ENCODE measurements at places on chromosomes 1 and 21. TPM values are rescaled to one million over a fixed set of nuclear protein-coding genes. Genes with fewer than 3 reads are reported as not detected.

Gene PDC
- not detected for total RNA-seq

Gene RNU1-2
- total RNA-seq: not detected

Gene ZNF593OS
- total RNA-seq: not detected

Gene LCE2B
- not detected for total RNA-seq

Gene FAM43B
- total RNA-seq: not detected

Gene OR2G6
- total RNA-seq: not detected

Gene SELL
- total RNA-seq: not detected

Gene SNRPE
- total RNA-seq: 176 TPM

Gene S100A7A
- not detected for total RNA-seq

Gene ERICH3
- not detected for total RNA-seq

Gene LCE3D
- total RNA-seq: not detected

Gene SHISAL2A
- total RNA-seq: not detected

DNA sequence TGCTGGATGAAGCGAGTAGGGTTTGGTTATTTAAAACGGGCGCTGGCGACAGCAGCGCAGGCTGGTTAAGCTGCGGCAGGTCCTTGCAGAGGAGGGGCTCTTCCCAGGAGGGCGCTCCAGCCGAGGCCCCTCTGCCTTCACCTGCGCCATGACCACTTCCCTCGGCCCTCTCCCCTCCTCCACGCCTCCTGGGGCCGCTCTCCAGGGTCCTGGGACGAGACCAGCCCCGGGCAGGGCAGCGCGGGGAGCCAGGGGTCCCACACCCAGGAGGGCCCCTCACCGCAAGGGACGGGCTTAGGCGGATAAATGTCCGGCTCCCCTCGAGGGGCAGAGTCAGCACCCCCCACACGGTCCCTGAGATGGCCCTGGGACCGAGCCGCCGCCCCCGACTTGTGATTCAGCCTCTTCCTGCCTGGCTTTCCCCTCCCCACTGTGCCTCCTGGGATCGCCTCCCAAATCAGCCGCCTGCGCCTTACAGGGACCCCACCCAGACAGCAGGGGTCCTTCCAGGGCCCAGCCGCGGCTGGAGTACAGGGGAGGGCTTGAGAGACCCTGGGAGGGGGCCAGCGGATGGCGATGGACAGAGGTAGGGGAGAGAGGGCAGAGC lies 380.7 kb downstream of the MATN1 start:
- no peak for DNase-seq

DNA sequence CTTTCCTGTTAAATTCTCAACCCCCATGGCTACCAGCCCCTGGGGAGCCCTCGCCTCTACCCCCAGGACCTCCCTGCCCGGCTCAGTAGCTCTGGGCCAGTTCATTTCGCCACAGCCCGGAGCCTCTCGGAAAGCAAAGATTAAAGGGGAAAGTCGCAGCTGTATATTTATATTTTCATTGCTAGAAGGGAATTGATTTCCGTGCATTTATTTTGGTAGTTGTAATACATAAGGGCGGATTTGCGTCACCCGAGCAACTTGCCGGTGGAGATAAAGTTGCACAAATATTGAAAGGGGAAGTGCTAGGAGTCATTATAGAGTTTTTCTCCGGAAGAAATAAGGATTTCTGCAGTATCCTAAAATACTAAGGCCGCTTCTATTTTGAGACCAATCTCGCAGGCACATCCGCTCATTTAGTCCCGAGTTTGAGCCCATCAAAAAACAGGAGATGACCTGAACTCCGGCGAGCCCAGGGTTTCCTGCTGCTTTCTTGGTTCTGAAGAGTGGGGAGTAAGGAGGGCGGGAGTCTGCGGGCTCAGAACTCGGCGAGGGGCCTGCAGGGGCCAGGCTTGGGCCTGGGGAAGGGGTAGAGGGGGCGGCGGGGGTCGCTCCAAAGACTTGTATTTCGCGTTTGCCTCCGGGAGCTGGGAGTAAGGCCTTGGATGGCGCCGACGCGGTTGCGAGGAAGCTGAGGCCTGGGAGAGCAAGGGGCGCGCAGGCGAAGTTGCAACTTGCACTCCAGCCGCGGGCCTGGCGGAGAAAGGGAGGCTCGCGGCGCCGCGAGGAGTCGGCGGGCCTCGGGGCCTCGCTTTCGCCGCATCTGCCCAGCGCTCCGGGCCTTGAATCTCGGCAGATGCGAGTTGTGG lies 2.5 kb upstream of the HLX start:
- DNase-seq: no peak

GRCh38 chr1:166128195-166128594 lies 38.6 kb downstream of the FAM78B start:
- DNase-seq: no peak

- no peak for DNase-seq
Observed at GRCh38 chr1:228919914-228920313, 184.6 kb downstream of the RHOU start.

GRCh38 chr1:16296643-16297042 lies 55.6 kb downstream of the FBXO42 start:
- DNase-seq: no peak

GRCh38 chr1:172465617-172466016 lies 21.7 kb upstream of the PIGC start:
- DNase-seq: no peak

DNA sequence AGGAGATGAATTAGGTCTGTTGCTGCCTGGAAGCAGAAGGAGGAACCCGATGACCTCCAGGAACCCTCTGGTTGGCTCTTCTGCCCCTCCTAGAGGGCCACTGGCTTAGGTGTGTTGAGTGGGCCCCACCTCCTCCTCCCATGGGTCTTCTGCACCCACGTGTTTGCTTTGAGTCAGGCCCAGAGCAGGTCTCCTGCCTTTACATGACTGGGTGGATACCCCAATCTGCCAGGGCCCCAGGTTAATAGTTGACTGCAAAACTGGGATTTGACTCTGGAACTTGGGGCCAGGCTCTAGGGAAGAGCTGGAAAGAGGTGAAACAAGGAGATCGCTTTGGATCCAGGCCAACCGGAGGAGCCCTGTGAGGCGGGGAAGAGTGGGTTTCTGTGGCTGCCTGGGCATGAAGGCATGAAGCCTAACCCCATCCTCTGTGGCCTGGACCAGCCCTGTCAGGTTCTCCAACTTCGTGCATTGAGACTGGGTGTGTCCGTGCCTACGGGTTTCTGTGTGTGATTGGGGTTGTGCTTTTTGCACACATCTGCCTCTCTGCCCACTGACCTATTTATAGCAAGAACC lies 7.8 kb upstream of the LAD1 start:
- DNase-seq: no peak

GRCh38 chr1:39901464-39901713 lies 328 bp downstream of the MYCL start:
- DNase-seq: peak; percentile 37

- peak; percentile 33 for DNase-seq
Observed at GRCh38 chr1:112388436-112388835, 7.6 kb upstream of the CTTNBP2NL start.

DNA sequence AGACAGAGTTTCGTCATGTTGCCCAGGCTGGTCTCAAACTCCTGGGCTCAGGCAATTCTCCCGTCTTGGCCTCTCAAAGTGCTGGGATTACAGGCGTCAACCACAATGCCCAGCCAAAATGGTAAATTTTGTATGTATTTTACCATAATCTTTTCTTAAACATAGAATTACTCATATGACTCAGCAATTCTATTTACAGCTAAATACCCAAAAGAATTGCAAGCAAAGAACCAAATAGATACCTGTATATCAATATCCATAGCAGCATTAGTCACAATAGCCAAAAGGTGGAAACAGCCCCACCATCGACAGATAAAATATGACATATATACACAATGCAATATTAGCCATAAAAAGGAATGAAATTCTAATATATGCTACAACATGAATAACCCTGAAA lies 36.5 kb downstream of the TESK2 start:
- DNase-seq: no peak

DNA sequence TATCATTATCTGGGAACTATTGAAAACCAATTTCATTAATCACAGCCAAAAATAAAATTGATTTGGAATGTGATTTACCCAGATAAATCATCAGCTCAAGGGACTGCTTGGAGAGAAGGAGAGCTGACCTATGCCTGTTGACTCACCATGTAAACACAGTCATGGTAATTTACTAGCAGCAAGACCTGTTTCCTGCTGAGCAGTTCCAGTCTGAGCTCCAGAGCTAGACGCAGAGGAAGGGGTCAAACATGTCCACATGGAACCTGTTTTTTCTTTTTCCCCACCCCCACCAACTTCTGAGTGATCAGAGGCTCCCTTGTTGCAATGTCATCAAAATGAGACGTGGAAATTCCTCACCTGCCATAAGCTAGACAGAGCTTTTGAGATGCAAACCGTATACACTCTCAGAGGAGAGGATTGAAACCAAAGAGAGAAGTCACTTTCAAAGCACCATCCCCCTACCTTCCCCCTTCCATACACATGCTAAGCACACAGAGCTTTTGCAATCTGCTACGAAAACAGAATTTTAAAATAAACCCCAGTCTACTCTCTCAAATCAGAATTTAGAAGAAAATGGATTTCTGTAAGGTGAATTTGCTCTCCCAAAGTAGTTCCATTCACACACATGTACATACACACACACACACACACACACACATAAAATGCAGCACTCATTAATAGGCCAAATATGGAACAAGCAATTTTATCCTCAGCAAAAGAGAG lies 55.9 kb upstream of the PTGFRN start:
- DNase-seq: peak; percentile 32

DNA sequence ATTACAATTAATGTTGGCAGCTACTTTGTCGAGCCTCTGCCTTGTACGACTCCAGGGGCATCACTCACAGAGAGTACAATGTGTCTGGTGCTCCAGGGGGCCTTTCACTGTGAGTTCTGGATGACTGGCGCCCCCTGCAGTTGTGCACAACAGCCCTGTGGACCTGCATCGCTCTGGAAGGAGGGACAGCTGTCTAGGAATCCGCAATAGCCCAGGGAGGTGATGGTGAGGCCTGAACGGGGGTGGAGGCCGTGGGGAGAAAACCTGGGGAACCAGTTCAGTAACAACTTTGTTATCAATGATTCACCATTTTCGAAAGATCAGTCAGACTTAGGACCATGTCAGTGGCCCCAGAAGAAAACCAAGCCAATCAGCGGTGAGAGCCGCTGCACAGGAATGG lies 189.1 kb downstream of the KAZN start:
- no peak for DNase-seq

DNA sequence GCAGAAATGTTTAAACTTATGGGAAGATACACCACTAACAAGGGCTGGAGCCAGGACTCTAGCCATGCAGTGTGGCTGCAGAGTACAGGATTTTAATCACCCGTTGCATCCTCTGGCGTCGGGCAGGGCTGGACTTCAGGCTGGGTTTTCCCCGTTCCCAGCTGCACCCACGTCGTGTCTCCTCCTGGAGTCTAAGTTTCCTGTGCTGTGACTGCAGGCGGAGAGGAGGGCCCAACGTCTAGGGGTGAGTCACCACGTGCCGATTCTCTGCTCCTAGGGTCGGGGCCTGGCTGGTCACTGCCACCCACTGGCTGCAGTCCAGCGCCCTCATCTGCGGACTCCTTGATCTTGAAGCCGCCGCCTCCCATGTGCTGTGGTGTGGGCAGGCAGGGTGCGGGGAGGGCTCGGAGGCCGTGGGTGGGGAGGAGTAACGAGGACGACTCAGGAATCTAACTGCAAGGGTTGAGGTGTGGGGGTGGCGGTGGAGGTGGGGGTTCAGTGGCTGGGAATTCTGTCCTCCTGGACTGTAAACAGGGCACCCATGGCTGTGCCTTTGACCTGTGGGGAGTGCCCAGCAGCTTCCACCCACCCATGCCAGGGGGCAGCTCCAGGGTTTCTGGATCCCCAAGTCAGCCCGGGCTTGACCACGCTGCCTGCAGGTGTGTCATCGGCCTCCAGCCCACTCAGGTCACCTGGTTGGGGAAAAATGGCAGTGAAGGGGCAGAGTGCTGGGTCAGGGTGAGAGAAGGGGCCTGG lies 77.8 kb downstream of the ALPL start:
- DNase-seq: no peak

- no peak for DNase-seq
Observed at GRCh38 chr1:223849352-223850254, 3.9 kb upstream of the TP53BP2 start.
